ENCODE measurements at places on chromosomes 3 and 15. TPM values are rescaled to one million over a fixed set of nuclear protein-coding genes. Genes with fewer than 3 reads are reported as not detected.

DNA sequence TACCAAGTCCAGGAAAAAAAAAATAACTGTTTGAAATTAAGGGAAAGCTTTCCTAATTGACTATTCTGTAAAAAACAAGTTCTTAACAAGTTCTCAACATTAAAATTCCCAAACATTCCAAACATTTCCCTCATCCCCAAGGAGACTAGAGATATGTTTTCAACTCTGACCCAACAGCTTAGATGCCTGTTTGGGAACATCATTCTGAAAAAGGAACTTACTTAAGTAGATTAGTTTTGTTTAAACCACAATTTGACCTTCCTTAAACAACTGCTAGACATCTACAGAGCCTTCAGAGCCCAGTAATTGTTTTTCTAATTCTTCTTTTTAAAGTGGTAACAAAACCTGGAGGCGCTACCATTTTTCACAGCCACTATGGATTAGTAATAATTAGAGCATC, 12.8 kb downstream of the UBR1 start:
- no peak for DNase-seq

DNA sequence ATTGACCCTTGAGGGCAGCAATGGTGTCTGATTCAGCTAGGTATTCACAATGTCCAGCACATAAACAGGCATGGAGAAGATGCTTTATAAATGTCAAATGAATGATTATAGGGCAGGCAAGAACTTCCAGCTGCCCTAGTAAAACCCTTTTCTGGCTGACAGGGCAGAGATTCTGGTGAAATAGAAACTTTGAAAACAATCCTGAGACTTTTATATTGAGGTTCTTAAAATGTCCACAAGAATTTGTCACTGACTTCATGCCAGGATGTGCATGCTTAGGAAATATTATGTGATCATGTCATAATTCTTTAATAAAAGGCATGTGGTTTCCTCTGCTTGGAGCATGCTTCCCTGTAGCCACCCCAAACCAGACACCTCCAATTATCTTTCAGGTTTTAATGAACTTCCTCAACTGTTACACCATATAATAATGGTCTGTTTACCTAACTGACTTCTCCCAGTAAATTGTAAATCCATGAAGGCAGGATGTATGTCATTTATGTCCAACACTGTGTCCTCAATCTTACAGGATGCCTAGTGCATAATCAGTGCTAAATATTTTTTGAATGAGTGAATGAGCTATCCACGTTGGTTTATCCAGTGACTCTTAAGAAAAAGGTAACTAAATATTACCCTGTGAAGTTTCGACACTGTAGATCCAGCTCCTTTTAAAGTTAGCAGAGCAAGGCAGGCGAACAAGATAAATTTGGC, 43.4 kb upstream of the CLRN1 start:
- no peak for DNase-seq

DNA sequence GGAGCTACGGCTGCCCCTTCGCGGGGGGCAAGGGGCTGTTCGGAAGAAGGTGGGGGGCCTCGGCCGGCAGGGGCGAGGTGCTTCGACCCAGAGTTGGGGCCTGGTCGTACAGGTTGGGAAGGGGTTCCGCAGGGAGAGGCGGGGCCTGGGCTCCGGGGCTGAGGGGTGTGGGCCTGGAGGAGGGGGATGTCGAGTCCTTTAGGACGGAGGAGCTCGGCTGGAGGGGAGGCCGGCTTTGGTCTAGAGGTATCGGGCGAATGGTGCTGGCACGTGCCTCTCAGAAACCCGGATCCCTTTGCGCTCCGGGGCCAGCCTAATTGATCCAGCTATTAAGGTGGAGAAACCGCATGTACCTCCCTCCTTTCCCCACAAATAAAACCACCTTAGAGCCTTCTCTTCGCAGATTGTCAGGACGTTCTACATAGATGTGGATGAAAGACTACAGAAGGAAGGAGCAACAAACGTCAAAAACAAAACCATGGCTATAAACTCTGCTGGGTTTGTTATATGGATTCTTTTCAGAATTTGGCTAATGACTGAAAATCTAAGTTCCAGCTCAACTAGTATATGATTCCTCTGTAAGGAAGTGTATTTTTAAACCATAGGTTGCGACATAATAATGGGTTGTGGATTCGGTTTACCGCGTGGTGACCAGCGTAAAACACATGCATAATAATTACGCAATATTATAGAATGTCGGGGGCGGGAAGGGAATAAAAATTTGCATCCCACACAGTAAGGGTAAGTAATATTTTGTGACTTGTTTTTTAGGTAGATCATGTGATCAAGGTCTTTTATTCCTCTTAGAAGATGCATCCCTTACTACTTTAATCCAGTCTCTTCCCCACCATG, 644 bp upstream of the NGLY1 start:
- no peak for DNase-seq

- no peak for DNase-seq
Observed at GRCh38 chr3:45480218-45480617, 91.8 kb downstream of the LARS2 start.

DNA sequence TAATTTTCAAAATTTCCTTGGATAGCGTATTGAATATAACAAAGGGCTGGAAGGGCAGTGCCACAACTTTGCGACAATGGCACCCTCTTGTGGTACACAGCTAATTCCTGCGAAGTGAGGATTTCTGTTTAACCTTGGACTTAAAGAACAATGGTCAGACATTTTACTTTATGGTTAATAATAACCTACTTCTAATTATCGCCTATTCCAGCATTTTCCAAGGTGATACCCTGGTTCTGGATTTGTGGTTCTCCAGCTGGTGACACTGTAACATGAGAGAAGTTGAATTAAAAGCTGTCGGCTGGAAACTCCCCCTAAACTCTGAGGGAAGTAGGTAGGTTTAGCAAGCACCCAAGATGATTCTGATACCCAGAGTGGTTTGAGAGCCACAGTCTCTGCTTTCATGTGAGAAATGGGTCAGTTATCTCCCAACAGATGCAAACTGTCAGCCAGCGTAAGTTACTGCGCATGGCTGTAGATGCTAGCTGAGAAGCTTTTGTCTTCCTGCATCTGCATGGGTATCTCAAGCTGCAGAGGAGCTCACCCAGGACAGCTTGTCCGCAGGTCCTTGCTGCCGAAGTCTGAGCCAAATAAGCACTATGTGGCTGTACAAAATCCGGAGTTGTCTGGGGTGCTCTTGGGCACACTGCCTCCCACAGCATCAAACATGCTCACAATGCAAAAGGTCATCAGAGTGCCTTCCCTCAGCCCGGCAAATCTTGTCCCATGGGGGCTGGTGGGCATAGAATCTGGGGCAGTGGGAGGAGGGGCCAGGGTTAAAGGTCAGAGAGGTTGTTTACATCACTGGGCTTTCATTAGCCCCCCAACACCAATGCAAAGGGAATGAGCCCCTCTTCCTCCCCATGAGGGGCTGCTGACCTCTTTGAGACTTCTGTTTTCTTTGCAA, 6.6 kb upstream of the CHSY1 start:
- DNase-seq: peak; percentile 51

DNA sequence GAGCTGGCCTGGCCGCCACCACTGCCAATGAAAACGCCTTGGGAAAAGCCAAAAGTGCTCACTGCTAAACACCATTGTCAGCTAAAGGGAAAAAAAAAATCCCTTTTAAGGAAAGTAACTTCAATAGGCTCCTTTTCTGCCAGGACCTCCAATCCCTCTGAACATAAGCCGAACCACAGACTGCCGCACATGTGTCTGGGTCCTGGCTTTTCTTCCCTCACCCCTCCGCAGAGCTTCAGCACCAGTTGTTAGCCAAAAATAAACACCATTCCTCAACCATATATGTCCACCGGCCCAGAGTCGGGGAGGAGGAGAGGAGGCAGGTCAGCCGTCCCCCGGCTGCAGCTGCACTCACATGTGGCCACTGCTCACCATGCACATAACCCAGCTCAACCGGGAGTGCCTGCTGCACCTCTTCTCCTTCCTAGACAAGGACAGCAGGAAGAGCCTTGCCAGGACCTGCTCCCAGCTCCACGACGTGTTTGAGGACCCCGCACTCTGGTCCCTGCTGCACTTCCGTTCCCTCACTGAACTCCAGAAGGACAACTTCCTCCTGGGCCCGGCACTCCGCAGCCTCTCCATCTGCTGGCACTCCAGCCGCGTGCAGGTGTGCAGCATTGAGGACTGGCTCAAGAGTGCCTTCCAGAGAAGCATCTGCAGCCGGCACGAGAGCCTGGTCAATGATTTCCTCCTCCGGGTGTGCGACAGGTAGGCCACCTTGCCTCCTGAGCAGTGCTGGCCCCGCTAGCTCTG, at the start of gene FBXL22:
Gene FBXL22, plus strand, starts transcription at position 350 of the 753 bp plus-strand sequence. Its CDS starts 6 bp downstream, at position 356.
- no peak for DNase-seq

GRCh38 chr3:125395091-125395490, 20.0 kb upstream of the ZNF148 start:
- DNase-seq: no peak

Gene TRPM1
- not detected for total RNA-seq

Measured in HCT116 (cell line).